Nephron progenitor cell (in vitro differentiated cells): ENCODE measurements at places on chromosomes 7 and 10.

DNA sequence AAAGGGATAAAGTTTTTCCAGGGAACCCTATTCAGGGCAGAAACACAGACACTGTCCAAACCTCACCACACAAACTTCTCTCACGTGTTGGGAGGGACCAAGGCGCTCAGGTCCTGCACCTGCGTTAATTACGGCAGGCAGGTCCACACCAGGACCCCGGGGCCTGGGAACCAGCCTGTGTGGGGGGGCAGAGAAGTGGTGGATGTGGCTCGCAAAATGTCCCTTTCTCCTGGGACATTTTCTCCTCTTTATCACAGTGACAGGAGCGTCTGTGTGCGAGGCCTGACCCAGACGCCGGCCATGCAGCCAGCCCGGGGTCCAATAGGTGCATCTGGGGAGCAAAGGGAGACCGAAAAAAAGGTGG is 73.4 kb upstream of the ZNF722 start:
- no peak for DNase-seq

DNA sequence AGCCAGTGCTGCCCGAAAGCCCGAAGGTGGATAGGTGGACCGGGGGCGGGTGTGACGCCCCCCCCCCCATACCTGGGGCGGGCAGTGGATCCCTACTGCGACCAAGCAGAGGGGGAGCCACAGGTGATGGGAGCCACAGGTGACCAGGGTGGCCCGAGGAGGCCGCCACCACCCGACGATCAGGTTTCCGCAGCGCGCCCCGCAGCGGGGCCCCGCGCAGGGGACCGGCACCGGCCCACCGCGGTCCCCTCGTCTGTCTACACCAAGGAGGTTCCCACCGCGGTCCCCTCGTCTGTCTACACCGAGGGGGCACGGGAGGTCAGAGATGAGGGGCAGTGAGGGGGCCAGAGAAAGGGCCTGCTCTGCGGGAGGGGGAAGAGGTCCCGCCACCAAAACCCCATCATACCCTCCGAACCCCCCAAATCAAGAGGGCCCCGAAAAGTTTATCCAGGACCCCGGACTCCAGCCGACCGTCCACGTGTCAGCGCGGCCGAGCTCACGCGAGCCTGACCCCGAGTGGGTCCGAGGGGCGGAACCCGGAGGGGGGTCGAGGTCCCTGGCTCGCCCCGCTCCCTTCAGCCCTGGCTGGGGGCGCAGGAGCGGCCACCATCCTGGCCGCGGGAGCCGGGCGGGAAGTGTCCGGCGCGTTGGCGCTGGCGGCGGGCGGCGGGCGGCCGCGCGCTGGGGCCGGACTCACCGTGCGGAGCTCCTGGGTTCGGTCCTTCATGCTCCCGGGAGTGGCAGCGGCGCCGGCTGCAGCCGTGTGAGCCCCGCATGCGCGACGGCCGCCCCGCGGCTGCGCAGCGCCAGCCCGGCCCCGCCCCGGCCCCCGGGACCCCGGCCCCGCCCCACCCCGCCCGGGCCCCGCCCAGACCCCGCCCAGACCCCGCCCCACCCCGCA is at the start of gene STX1A:
Gene STX1A, minus strand, starts transcription at position 765 of the 901 bp plus-strand sequence. Its CDS starts 38 bp downstream, at position 727.
- DNase-seq, result peak; percentile 80

DNA sequence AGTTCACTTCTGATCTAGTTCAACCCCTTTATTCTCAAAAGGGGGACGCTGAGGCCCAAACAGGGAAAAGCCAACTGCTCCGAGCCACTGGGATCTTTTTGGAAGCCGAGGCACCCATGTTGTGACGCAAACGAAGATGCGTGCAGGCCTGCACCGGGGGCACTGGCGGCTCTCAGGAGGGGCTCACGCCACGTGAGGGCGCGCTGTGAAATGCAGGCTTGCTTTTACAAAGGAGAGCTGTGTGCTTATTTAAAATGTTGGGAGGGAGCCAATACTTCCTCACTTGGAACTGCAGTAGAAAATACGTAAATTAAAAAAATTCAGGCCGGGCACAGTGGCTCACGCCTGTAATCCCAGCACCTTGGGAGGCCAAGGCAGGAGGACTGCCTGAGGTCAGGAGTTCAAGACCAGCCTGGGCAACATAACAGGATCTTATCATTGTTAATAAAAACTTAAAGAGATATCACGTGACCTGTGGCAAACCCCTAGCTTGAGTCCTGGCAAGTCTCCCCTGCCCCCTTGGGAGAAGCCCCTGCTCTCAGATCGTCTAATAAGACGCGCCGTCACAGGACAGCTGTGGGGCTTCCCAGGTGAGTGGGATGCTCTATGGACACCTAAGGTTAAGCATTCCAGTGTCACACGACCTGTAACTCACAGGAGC is 16.3 kb downstream of the BRI3 start:
- no peak for DNase-seq

- DNase-seq, result no peak
These were observed 171.9 kb downstream of the ARHGAP12 start for GRCh38 chr10:31756729-31757110.

DNA sequence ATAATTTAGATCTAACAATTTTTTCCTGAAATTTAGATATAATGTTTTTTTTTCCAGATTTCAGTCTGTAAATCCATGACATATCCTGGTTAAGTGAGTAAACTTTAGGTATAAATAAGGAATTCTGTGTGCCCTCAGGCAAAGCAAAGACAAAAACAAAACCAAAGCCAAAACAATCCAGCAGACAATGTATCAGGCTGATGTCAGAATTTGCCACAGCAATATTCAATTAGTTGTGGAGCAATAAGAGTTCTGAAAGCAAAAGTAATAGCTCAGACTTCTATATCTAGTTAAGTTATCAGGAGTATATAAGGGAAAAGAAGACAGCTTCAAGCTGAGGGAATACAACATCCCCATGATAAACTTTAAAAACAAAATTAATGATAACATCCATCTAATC is 82.0 kb downstream of the MKX start:
- no peak for DNase-seq

GRCh38 chr10:80421050-80421706 is 12.8 kb downstream of the PRXL2A start:
- DNase-seq, result no peak
